ENCODE measurements at places on chromosomes 4 and X.
A peak's percentile ranks its signal among the peaks of the same experiment; 100 is the strongest.

DNA sequence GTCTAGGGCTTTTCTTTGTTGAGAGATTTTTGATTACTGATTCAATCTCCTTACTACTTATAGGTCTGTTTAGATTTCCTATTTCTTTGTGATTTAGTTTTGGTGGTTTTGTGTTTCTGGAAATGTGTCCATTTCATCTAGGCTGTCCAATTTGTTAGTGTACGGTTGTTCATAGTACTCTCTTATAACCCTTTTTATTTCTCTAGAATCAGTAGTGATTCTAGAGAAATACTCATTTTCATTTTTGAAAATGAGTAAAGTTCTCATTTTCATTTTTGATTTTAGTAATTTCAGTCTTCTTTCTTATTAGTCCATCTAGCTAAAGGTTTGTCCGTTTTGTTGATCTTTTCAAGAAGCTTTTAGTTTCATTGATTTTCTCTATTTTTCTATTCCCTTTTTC is 7.5 kb downstream of the IL13RA1 start:
- no peak for DNase-seq

GRCh38 chrX:45771560-45772340 is 571.1 kb upstream of the DIPK2B start:
- no peak for DNase-seq

GRCh38 chr4:183469936-183470335 is 25.5 kb downstream of the CDKN2AIP start:
- DNase-seq, result no peak

- DNase-seq, result no peak
Observed at GRCh38 chr4:173505924-173506518, 24.0 kb downstream of the HAND2 start.

DNA sequence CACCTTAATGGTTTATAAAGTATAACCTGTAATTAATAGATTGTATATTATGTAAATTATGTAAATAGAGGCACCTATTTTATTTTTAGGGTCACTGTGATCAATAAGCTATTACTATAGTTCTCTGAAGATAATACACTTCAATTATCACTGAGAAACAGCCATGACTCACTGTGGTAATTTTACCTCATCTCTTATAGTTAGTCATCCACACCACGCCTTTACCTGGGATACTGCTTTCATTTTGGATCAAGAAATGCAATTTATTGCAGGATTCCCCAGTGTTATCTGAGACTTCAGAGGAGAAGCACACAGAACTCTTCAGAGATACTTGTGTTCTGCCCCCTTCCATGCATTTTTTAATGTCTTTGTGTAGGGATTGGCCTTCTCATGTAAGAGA is 348.1 kb upstream of the ATOH1 start:
- no peak for DNase-seq

DNA sequence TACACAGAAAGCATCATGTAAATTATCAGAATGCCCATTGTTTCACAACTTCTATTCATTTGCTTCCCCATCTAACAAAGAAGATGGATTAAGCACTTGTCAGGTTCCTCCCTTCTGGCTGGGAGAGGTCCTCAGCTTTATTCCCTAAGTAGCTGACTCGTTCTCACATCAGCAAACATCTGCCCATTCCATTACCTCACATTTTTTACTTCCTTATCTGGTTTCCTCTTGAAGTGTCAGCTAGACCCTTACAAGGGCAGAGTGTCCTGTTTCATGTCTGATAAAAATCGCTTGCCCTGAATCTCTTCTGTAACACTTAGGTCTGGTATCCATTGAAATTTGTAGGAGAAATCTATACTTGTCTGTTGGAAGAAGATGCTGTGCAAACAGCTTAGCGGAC is 34.7 kb downstream of the TMPRSS11A start:
- DNase-seq, result no peak

- DNase-seq, result no peak
Observed at GRCh38 chrX:150874448-150874847, 24.0 kb downstream of the CD99L2 start.

DNA sequence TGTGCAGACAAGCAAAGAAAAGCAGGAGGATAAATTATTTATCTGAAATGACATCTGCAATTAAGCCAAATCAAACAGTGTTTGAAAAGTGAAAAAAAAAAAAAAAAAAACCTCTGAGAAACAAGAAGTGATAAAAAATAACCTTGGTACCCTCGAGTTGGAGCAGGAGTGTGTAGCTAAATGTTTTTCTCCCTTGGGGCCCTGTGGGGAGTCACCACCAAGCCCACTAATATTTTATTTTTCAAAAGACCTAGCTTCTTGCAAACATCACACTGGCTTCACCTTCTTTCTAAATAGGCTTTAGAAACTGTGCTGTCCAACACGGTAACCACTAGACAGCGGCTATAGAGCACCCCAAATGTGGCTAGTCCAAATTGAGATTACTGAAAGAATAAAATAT is 47.7 kb downstream of the SNX25 start:
- DNase-seq, result no peak

- DNase-seq, result no peak
Observed at GRCh38 chrX:79330022-79330421, 37.1 kb downstream of the ITM2A start.

DNA sequence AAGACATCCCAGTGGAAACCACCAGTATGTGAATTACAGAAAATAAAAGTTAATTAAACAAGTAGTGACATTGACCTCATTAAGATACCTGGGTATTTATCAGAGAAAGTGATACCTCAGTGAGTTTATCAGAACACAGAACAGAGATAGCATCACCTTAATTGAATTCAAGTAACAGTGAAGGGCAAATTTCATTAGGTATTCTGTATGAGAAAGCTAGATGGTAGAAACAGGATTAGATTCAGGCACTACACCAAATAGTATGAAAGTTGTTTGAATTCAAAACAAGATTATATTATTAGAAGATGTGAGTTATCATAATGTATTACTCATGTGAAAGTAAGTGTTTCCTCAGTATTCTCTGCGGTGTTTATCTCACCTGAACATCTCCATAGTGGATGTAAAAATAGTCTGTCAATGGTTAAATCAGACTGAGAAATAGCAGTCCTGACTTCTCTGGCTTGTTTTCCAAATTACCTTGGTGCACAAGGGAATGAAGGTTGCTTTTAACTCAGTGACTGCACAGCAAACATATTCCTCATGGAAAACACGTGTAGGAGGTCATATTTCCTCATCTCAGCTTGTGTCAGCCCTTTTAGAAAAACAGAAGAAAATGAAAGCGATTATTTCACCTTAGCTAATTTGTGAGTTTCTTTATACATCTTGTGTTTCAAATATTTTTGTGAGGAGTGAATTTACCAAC is 79.9 kb upstream of the PCDH18 start:
- no peak for DNase-seq

- no peak for DNase-seq
Observed at GRCh38 chr4:85929961-85930665, 429.7 kb downstream of the MAPK10 start.

GRCh38 chr4:73615613-73616012 is 4.6 kb downstream of the RASSF6 start:
- DNase-seq, result no peak

DNA sequence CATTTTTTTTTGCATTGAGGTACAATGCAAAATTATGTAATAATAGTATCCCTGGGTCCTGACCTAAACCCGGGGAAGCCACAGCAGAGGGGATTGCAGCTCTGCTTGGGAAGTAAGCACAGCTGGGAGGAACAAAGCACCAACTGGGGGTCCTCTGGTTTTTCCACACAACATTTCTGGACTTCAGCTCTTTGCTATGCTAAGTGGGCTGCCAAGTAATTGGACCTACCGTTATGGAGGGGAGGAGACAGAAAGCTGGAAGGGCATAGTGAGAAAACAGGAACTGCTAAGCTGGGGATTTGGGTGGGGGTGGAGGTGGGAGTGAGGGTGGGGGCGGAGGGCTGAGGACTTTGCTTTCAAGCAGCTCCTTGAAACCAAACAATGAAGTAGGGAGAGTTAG is 183.3 kb downstream of the ZIC3 start:
- no peak for DNase-seq

DNA sequence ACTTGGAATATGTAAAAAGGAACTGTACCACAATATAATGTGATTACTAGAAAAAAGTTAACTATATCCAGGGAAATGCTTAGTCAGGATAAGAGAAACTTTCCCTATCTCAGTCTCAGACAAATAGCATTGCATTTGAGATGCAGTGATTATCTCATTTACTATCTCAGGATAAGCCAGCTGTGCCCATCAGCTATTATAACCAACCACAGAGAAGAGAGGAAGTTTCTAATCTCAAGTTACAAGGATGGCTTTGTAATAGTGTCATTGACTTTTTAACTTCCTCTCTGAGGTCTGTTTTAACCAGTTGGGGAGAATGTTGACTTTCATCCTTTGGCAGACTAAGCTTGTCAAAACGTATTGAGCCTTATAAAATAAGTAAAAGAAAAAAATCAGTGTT is 56.5 kb downstream of the SNX25 start:
- DNase-seq, result no peak

GRCh38 chrX:69031181-69031580 is 134.1 kb downstream of the PJA1 start:
- DNase-seq, result no peak

DNA sequence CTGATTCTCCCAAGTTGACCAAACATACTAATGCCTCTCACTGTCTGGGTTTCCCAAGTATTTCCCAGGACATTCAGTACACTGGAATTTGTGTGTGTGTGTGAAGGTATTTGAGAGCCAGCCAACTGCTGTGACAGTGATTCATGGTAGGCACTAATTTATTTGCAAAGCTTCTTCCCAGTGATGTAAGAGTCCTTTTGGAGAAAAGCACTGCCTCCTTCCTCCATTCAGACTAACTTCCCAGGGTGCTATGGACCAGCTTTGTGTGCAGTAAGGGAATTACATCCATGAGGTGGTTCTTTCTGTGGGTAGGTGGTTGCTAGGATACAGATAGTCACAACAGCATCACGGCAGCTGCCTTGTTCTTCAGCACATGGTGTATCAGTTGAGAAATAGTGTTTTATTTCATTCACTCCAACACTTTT is 8.7 kb downstream of the EGF start:
- peak; percentile 96 for DNase-seq

DNA sequence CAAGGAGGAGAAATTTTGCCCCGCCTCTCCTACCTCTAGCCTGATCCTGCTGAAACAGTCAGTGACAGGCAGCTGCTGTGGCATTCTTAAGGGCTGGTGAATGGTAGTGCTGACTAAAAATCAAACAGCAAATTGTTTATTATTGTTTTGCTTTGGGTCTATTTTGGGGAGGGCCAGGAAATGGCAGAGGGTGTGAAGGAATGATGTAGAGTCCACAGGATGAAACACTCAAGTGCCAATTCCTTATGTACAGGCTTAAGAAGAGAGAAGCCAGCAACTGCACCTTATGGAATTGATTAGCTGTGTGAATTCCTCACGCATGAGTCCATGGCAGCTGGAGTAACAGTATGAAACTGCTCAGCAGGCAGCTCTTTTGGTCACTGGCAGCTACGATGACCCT is 39.7 kb downstream of the VEGFC start:
- peak; percentile 80 for DNase-seq

DNA sequence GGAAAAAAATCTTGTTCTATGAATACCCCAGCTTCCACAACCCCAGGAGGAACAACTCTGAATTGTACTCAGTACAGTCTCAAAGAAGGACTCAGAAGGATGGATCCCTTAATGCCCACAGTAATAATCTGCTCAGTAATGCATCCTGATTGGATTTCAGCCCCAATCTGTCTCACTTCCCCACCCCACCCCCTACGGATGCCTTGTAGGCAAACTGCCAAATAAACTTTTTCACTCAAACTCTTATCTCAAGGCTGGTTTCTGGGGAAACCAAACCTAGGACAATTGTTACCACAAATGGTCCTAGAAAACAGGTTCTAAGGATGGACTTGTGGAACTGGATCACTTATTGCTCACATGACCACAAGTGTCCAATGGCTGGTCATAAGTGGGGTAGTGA is 1021.8 kb upstream of the INTU start:
- DNase-seq, result no peak

- DNase-seq, result no peak
Observed at GRCh38 chr4:182776376-182777105, 140.6 kb downstream of the DCTD start.

DNA sequence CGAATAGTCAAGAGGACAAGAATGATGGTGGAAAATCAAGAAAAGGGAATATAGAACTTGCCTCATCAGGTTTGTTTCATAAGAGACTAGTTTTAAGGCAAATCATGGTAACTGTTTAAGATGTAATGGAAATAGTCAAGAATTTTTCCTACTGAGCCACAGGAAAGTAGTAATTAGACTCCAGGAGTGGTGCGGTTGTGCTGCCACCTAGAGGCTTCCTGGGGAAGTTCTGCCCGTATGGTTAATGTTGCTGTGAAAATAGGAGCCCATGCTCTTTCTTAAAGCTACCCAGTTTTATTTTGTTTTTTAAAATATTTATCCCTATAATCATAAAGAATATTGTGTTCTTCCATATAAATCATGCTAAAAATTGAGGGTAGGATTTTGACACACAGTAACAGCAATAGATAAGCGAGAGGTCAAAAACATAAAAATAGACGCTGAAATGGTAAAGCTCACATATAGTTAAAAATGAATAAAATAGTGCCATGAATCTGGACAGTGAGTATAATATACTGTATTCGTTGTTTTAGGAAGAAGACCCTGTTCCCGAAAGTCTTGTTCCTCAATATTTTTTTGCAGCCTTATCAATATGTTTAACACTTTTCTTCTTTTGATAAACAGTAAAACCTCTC is 87.0 kb downstream of the PHOX2B start:
- no peak for DNase-seq

DNA sequence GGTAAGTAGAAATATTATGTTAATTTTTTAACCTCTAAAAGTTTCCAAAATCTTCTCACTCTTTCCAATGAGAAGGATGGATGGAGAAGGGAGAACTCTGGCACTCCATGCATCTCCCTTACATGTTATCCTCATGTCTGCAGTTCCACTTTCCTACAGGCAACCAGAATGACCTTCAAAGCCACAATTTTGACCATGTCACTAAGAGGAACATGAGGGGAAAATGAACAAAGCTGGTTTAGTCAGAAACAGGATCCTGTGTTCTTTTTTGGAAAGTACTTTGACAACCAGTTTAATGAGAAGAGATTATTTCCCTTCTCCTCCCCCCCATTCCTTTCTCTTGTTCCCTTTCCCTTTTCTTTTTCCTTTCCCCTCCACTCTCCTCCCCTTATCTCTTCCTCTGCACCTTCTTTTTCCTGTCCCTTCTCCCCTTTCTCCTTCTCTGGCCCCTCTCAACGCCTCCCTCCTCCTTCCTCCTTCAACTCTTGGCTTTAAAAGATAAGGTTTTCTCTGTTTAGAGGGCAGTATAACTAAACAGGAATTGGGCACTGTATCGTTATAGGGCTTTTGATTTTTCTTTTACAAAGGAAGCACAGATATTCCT is 42.5 kb downstream of the DTHD1 start:
- no peak for DNase-seq

- DNase-seq, result no peak
Observed at GRCh38 chr4:77120886-77121508, 36.0 kb upstream of the CCNG2 start.

All from BJ (cell line).